Caudate nucleus (tissue), 63 donors: ENCODE measurements at places on chromosomes 12 and 14.

- DNase-seq, result no peak
Observed at GRCh38 chr14:39682582-39682981, 250.3 kb upstream of the FBXO33 start.

GRCh38 chr12:49585477-49586459 is 17.8 kb upstream of the MCRS1 start:
- no peak for DNase-seq

GRCh38 chr12:2963154-2963759 is 4.1 kb downstream of the TEAD4 start:
- no peak for DNase-seq

- DNase-seq, result no peak
Observed at GRCh38 chr14:94058674-94059138, 22.3 kb downstream of the DDX24 start.

GRCh38 chr14:70601162-70601561 is 707 bp upstream of the MED6 start:
- no peak for DNase-seq

DNA sequence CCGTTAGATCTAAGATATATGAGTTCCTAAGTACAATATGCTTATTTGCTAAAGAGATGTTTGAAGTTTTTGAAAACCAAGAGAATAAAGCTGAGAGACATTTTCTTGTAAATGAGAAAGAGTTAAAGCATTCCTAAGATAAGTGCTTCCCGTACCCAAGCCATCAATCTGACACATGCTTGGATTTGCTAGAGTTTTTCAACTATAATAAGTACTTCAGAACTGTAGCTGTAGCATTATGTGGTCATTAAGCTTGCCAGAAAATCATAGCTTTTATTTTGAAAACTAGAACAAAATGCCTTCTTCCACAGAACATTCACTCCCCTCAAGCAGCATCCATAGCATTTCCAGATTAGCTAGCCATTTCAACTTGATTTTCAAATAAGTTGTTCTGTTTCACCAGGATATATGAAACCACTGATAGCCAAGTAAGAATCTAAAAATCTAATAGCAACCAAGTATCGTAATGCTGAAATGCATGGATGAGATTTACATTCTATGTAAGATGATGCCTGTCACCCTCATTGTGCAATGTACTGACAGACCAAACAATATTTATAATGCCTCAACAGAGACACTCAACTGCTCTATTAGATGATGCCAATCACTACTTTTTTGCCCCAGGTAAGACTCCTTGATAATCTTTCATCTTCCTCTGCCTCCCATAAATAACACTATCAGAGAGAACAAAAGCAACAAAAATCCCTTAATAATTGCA is 8.0 kb downstream of the SNW1 start:
- no peak for DNase-seq

GRCh38 chr12:32482226-32482625 is 82.9 kb downstream of the FGD4 start:
- DNase-seq, result no peak

DNA sequence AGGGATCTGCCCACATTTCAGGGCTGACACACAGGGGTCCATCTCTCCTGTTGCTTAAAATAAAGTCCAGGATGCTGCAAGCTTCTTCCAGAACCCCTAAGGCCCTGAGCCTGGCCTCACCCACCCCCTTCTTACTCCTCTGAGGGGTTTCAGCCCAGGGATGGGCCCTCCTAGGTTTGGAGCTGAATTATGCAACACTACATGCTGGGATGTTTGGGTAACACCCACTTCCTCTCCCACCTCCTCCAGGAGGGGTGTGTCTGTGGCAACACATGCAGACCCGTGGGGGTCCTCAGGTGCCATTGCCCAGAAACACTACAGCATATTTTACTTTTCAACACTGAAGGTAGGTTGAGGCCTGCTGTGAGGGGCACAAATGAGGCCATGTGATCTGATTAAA is 5.4 kb downstream of the FBLN5 start:
- DNase-seq, result no peak

- DNase-seq, result no peak
Observed at GRCh38 chr14:79093531-79093930, 923.4 kb downstream of the NRXN3 start.

- DNase-seq, result no peak
Observed at GRCh38 chr14:70893858-70894291, 13.4 kb upstream of the PCNX1 start.

DNA sequence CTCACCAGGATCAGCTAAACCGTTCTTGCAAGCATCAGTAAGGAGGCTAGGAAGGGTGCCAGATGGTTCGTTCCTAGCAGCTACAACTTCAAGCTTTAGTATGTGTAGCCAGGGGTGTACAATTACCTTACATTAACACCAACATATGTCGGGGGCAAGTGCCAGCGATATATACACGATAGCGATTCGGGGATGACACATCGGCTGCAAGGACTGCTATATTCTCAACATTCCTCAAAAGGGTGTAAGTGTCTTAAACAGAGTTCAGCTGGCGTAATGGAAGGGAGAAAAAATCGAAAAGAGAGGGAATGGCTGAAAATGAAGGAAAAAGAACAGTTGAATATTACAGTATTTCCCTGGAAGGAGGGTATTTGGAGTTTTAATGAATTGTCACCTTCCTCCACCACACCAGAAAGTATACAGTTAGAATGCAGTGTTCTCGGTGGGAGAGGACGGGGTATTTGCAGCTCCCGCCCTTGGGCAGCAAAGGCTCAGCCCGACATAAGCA is 545 bp downstream of the LIMA1 start:
- no peak for DNase-seq

DNA sequence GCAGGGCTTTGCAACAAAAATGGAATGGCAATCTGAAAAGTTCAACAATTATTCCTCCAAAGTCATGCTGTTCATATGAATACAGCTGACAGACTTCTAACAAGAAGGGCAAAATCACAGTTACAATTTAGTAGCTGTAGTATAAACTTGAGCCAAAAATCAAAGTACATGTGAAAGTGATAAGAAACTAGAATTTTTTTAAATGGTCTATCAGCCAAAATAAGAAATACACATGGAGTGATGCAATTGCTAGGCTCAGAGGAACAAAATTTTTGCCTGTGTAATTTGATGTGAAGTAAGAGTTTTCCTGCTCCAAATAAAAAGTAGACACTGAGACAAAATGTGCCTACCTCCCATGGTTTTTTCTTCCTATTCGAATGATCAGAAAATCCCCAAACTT is 167.7 kb upstream of the CDKN3 start:
- DNase-seq, result no peak

DNA sequence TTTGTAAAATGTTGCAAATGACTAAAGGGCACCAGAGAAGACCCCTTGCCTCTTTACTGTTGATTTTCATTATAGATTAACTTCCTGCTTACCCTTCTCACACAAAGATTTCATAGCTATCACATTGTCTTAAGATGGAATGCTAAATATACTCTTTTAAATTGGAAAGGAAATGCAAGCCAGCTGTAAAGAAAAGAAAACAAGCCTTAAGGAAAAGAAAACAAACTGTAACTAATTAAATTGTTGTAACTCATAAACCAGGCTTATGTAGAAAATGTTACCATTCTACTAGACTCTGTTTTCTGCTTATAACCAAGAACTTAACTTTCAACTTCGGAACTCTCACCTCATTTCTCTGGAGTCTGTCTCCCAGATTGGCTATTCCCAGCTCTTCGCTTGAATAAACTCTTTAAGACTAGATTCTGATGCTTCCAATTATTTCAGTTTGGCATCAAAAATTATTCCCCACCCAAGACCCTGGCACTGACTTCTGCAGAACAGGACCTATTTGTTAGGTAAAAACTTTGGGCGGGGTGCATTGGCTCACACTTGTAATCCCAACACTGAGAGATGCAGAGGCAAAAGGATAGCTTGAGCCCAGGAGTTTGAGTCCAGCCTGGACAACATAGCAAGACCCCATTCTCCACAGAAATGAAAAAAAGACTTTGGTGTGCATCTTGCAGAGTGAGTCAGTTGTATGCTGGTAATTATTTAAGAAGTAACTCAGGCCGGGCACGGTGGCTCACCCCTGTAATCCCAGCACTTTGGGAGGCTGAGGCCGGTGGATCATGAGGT is 36.6 kb upstream of the CIT start:
- DNase-seq, result no peak

DNA sequence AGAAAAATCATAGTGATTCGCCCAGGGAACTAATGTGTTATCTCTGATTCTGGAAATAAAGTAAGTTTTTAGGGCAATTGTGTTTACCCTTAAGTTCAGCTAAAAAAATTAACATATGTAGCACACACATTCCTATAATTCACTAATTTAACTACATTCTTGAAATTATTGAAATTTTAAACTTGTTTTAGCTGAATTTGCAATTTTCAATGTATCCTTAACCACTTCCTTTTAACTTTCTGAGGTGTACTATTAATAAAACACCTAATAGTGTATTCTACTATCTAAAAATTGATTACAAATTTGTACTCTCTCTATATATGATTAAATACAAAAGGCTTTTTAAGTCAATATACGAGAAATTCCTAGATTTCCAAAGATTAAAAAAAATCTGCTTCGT is 2.2 kb downstream of the KLHL28 start:
- no peak for DNase-seq

- no peak for DNase-seq
Observed at GRCh38 chr14:64509036-64509435, 4.5 kb downstream of the ZBTB1 start.

DNA sequence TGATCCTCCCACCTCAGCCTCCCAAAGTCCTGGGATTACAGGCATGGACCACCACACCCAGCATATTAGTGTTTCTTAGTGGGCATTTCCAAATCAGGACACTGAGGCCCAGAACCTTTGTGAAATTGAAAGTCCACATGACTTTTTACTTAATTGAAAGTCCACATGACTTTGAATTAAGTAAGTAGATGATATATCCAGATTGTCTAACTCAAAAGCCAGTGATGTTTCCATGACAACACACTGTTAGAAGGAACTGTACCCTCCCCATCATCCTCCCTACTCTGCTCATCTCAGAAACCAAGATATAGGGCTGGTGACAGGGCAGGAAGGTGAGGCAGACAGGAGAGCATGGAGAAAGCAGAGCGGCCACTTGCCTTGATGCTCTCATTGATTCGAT is 7.2 kb downstream of the MYO1A start:
- no peak for DNase-seq

DNA sequence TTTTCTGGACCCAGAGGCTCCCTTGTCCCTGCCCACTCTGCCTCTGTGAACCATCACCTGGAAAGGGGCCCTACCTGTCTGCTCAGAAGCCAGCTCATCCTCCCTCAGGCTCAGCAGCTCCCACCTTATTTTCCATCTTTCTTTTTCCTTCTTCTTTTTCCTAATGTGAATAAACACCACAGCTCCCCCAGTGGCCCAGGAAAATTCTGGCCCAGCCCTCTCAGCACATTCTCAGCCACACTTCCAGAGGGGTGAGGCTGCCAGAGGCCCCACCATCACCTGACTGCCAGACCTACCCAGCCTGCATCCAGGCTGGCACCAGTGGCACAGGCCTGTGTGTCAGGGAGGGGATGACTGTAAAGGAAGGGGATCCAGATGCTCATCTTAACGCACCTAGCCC is 23.0 kb downstream of the ZFHX2 start:
- DNase-seq, result no peak

DNA sequence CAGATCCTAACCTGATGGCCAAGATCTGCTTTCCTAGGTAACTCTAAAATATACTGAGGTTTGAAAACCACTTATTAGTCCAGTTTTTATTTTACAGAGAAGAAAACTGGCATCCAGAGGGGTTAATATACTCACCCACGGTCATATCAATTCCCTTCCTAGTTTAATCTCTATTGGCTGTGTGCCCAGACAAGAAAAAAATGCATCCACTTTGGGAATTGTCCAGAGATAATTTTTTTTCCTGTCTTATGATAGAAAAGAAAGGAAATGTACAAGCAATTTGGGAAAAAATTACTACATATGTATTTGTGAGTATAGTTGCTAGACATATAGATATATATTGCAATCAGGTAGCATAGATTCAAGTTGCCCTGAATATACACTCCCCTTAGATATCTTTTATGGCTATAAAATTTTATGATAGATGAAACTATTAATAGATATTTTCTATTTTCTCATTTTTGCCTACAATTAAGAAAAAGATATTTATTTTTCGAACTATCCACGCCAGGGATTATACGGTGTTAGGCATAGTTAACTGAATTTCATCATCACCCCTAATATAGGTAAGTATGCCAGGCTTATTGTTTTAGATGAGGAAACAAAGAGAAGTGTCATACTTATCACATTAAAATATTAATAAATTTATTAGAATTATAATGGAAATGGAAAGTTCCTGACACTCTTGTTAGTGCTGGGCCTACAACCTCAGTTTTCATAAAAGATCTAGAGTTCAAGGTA is 100.5 kb upstream of the SLC38A2 start:
- no peak for DNase-seq

DNA sequence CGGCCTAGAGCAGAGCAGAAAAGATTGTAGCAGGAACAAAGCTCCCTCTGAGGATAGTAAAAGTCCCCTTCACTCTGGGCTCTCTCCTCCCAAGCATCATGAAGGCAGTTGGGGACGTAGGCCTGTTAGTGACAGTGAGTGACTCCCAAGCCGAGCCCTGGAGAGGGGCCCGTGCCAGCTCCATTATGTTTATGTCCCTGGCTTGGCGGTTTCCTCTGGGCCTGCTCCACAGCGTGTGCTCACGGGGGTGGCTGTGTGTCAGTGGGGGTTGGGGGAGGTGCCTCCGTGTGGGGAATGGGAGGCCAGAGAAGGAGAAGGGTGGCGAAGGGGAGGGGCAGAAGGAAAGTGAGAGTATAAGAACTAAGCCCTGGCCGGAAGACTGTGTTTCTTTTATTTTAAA is 170.0 kb upstream of the VASH1 start:
- no peak for DNase-seq

DNA sequence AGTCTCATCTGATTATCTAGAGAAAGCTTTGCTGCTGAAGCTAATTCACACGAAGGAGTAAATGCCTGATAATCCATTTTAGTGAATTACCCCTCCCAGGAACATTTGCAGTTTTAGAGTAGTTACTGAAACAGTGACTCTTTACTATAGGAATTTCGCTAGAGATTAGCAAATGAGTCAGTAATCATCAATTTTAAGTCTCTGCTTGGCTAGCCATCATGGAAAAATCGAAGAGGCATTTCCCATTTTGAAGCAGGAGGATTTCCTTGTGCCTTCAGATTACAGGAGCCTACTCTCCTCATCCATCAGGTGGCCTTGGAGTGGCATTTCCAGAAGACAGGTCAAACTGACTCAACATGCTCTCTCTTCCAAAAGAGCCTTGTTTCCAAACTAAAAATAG is 154.5 kb downstream of the EGLN3 start:
- DNase-seq, result no peak

- no peak for DNase-seq
Observed at GRCh38 chr12:4710113-4710512, 10.1 kb upstream of the GALNT8 start.

GRCh38 chr12:51771008-51771407 is 77.5 kb downstream of the FIGNL2 start:
- DNase-seq, result no peak

DNA sequence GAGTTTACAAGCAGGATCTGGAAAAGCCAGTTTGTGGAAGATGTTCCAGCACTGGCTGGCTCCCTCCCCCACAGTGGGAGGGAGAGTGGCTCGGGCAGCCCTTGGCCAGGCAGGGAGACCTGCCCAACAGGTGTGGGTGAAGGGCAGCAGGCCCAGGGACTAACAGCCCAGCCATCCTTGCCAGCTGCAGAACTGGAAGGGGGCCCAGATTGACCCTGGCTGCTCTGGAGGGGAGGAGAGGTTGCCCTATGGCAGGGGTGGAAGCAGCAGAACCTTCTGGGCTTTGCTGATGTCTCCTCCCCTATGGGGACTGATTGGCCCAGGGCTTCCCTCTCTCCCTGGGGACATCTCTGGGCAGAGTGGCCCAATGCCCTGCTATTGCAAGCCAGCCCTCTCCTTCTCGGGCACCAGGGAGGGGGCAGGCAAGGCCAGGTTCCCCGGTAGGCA is 20.5 kb downstream of the IRF2BPL start:
- no peak for DNase-seq
